WTC11 (cell line): ENCODE measurements at places on chromosomes 3 and 15.

- no peaks in the 10 kb centered on the region; the same call in 1 of the 2 replicates for H3K27me3 ChIP-seq
- no peak for DNase-seq
- H3K27ac ChIP-seq, result no peak overlapping the region
- H3K4me1 ChIP-seq, result no peaks in the 10 kb centered on the region
- H3K4me3 ChIP-seq, result no peak overlapping the region
Measured at GRCh38 chr3:153319705-153320554, 157.9 kb downstream of the RAP2B start.

- peak overlapping the region; percentile 75 for H3K4me3 ChIP-seq
- H3K27ac ChIP-seq, result no peak overlapping the region
- H3K27me3 ChIP-seq, result peaks cover 11% of the 10 kb centered on the region; the same call in 1 of the 2 replicates
Measured at GRCh38 chr15:55289011-55289745, 435 bp downstream of the RAB27A start.

DNA sequence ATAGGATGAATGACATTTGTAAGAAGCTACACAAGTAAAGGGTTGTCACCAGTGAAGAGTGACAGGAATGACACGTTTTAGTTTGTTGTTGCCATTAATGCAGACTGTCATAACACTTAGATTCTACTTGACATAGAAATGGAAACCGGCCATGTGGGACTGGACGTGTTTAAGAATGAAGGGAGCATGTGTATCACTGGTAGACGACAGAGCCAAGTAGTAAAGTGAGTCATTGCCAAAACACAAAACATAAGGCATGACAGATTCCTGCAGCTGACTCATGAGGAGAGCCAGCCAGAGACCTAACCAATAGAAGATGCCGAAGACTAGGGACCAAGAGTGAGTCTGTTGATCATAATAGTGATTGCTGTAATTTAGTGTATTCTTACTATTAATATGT, 106.2 kb upstream of the PLAAT1 start:
- no peaks in the 10 kb centered on the region for H3K36me3 ChIP-seq
- H3K4me3 ChIP-seq, result no peak overlapping the region
- H3K4me1 ChIP-seq, result peaks cover 11% of the 10 kb centered on the region
- H3K27me3 ChIP-seq, result no peaks in the 10 kb centered on the region
- no peak for DNase-seq

DNA sequence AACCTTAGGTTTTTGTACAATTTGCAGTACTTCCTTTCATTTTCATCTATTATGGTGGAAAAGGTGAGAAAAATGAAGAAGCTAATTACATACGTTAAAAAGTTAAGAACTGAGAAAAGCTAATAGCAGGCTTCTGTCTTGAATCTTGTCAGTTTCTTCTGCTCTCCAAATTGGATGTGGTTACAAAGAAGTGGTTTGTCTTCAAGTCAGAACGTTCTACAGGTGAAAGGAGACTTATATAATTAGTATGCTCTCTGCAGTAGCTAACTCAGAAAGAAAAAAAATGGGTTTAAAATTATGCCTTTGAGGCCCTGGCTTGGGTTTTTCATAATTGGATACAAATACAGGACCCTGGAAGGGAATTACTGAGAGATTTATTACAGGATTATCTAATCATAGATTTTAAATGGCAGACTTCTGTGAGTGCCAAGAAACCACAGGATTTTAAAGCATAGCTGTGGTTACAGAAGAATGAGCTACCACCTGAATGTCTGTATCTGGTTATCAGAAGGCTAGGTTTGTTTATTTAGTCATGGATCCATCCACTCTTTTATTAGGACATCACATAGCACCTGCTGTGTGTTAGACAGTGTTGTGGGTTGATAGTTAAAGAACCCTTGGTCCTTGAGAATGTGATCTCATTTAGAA, 528.1 kb upstream of the MCTP2 start:
- no peak for DNase-seq
- no peaks in the 10 kb centered on the region; the same call in 1 of the 2 replicates for H3K27me3 ChIP-seq
- H3K4me3 ChIP-seq, result no peak overlapping the region
- H3K36me3 ChIP-seq, result peaks cover 4% of the 10 kb centered on the region; the same call in 1 of the 2 replicates

- H3K4me3 ChIP-seq, result no peak overlapping the region
- no peaks in the 10 kb centered on the region for H3K36me3 ChIP-seq
- no peaks in the 10 kb centered on the region for H3K27me3 ChIP-seq
- no peak for DNase-seq
- H3K27ac ChIP-seq, result no peak overlapping the region
Measured at GRCh38 chr15:77014132-77015081, 19.5 kb downstream of the PSTPIP1 start.

GRCh38 chr15:88391006-88391405, 76.2 kb downstream of the MRPL46 start:
- H3K27me3 ChIP-seq, result no peaks in the 10 kb centered on the region; the same call in 1 of the 2 replicates
- no peak for DNase-seq
- H3K4me1 ChIP-seq, result peaks cover 9% of the 10 kb centered on the region; the same call in 1 of the 2 replicates
- H3K36me3 ChIP-seq, result no peaks in the 10 kb centered on the region
- H3K27ac ChIP-seq, result no peak overlapping the region
